ENCODE measurements at places on chromosomes 7 and 10.

GRCh38 chr10:114507449-114507848 is 103.1 kb upstream of the AFAP1L2 start:
- DNase-seq: no peak

DNA sequence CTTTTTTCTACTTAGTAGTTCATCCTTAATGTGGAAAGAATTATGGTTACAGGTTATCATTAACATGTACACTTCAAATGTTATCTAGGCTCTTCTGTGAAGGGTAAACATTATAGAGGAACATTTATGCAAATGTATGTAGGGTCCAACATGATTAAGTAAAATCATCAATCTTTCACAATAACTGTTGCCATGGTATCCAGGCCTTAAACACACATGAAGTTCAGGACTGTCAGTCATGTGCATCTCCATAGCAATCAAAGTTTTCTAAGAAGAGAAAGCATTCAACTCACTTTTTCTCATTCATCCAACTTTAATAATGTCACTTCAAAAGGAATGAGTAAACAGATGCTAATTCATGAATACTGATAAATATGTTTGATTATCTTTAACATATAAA is 83.6 kb downstream of the DNAJC1 start:
- no peak for DNase-seq

DNA sequence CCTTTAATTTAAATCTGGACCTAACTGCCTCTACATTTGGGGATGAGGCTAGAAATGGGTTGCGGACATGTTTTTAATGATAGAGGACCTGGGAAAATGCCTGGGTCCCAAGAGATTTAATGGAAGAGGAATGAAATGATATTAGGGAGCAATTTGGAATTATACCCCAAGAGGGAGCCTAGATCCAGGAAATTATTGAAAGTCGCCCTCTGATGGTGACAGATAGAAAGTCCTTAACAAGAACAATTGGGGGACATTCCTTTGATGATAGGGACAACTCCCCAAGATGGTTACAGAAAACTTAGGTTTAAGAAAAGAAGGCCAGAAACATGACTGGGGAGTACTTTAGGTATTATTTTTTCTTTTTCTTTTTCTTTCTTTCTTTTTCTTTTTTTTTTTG is 9.5 kb upstream of the TSGA13 start:
- DNase-seq: no peak

GRCh38 chr7:81887098-81888090 is 117.5 kb upstream of the HGF start:
- DNase-seq: no peak

DNA sequence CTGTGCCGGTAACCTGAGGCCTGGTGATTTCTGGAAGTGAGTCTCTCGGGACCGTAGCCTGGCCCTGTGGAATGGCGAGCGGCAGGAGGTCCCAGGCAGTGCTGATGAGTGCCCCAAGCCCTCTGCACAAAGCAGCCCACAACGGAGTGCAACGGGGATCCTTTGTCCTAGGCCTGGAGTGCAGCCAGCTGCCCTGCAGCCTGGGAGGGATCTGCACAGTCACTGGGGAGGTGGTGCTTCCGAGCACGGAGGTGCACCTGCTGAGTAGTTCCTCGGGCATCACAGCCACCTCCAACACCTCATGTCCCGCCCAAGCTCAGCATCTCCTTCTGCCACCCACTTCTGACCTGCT is 162.8 kb upstream of the ZMIZ1 start:
- DNase-seq: no peak

GRCh38 chr7:2592375-2592865 is 33.6 kb downstream of the IQCE start:
- no peak for DNase-seq

DNA sequence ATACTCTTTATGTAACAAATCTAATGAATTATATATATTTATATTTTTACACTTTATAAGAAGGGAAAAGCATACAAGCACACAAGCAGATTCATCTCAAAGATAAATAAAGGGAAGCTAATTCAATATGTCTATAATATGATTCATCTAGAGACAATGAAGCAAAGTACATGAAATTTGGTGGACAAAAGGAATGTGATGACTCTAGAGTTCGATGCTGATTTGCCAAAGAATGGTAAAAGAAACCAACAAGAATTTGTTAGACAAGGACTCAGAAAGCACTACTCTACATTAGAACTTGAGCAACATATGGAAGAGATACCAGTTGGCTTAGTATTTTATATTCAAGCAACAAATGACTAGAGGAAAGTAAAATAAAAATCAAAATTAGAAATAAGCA is 536.5 kb upstream of the TEX47 start:
- no peak for DNase-seq

- no peak for DNase-seq
Measured at GRCh38 chr10:119501690-119502089, 40.8 kb downstream of the RGS10 start.

DNA sequence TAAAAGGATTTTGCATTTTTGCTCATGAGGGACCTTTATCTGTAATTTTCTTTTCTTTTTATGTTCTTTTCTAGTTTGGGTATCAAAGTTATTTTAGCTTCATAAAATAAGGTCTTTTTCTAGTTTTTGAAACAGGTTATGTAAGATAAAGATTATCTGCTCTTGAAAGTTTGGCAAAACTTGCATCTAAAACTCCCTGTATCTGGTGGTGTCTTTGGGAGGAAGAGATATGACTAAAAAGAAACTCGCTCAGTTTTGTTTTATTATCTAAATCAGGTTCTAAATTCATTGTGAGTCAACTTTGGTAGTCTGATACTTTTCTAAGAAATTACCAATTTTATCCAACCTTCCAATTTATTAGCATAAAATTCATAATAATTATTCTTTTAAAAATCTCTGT is 55.1 kb downstream of the VCL start:
- DNase-seq: no peak

GRCh38 chr10:119129721-119130120 is 25.8 kb downstream of the DENND10 start:
- DNase-seq: no peak

GRCh38 chr10:95476469-95477174 is 84.5 kb downstream of the SORBS1 start:
- no peak for DNase-seq

- no peak for DNase-seq
Measured at GRCh38 chr10:5404208-5405041, at the start of gene TUBAL3. Gene TUBAL3, minus strand, starts transcription at chr10:5404828. Its CDS starts 36 bp downstream, at chr10:5404792.

GRCh38 chr7:116177009-116177408 is 33.3 kb upstream of the TES start:
- no peak for DNase-seq

GRCh38 chr10:52706332-52707070 is 66.1 kb downstream of the MBL2 start:
- DNase-seq: no peak

- no peak for DNase-seq
Measured at GRCh38 chr10:110609605-110610004, 34.5 kb upstream of the RBM20 start.

DNA sequence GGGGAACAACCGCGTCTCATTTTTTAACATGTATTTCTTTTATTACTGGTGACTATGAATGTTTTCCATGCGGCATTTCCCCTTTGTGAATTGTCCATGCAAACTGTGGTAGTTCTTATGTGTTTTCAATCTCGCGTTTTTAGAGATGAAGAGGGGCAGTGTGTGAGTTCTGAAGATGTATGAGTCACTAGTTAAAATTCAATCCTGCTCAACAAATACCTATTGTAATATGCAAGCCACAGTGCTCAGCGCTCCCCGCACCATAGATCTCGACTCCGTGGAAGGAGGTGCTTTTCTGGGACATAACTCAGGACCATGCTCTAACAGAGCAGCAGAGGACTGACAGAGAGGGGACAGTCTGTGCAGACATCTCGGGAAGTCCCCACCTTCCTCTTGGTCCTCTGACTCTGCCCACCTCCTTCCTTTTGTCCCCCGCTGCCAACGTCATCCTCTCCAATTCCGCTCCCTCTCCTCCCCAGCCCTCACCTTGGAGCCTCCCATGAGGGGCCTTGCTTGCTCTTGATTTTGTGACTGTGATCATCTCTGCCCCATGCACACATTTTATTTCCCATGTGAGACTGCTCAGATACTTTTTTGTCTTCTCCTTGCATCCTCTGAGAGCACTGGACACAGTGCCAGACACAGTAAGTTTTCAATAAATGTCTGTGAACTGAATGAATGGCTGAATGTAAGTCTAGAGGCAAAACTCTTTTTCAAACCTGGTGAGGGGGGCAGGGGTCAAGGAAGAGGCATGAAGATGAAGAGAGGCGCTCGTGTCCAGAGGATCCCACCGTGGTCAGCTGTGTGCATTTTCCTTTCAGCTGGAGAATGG is 42.7 kb upstream of the PLEKHA1 start:
- DNase-seq: no peak

DNA sequence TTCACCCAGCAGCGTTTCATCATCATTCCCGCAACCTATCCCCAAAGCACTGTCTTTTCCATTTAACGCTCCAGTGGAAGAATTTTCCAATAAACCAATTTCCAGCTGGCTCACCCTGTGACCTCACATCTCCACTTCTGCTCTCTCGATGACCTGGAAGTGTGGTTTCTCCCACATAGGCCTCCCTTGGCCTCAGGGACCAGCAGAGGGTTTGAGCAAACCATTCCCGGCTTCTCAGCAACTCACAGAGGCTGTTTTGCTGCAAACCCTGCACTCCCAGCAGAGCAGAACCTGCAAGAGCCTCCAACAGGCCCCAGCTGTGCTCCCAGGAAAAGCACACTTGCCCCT is 523.0 kb upstream of the FOXK1 start:
- DNase-seq: no peak

- DNase-seq: no peak
Measured at GRCh38 chr7:44251881-44252280, 51.1 kb downstream of the YKT6 start.

DNA sequence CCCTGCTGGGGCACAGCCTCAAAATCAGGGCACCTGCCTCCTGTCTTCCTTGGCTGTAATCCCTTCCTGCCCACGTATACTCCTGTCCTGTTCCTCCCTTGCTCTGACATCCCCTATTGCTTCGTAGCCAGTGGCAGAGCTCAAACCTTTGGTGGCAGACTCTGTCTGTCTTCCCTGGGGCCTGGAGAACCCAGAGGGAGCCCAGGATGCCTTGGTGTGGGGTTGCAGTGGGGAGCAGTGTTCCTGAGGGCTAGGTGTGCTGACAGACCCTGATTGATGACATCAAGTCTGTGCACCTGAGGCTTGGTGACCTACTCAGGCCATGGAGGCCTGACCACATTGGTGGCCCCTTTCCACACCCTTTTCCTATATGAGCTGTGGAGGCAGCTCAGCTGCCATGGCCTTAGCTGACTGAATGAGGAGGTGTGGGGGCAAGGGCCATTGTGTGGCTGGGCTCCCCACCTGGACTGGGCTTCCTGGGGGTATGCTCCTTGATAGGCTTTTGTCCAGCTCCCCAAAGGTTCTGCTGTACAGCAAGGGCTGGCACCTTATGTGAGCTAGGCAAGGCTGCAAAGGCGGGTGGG is 5.4 kb upstream of the GCK start:
- no peak for DNase-seq

DNA sequence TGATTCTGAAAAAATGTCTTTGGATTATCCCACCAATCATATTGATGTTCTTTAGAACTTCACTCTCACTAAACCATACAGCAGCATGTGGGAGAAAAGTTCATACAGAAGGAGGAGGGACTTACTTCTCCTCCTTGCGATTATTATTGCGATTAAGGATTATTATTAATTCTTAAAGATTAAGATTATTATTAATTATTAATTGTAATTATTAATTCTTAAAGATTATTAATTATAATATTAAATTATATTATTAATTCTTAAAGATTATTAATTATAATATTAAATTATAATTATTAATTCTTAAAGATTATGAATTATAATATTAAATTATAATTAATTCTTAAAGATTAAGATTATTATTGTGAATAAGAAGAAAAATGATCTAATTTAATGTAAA is 80.5 kb downstream of the MACC1 start:
- no peak for DNase-seq

GRCh38 chr10:129965959-129966358 is 1.9 kb upstream of the EBF3 start:
- DNase-seq: no peak

- no peak for DNase-seq
Measured at GRCh38 chr10:78510566-78511323, 477.1 kb downstream of the RPS24 start.

- DNase-seq: no peak
Measured at GRCh38 chr10:78258323-78259030, 224.8 kb downstream of the RPS24 start.

GRCh38 chr7:156505876-156506275 is 134.7 kb upstream of the RNF32 start:
- no peak for DNase-seq

DNA sequence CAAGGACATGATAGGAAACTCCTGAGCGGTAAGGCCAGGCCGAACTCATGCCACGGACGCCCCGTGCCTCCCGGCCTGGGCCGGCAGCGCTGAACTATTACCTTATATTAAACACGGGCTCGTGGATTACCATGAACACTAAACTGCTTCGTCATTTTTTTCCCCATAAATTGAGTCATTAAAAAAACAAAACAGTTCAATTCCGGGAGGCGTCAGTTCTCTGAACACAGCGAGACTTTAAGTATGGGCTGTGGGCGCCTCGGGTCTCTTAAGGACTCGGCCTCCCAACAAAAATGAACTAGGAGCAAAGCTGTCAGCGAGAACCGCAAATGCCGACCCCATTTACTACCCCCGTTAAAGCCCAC is 519 bp downstream of the PITRM1 start:
- no peak for DNase-seq

- no peak for DNase-seq
Measured at GRCh38 chr10:65660006-65660405, 1265.8 kb upstream of the LRRTM3 start.

DNA sequence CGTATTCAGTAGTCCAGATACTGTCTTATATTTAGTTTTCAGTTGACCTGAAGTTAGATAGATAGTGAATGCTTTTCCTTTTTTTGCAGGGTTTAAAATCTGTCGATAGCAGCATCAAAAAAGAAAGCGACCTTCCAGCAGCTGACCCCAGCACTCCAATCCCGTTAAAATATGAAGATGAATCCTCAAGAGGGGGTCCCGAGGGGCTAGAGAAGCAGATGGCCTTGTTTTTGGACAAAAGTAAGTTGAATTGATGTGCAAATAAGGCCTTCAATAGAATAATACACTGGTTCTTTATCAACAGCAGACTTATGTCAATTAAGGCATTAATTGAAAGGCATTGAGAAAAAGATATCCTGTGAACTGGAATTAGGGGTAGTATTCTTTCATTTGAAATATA is 18.7 kb downstream of the EDRF1 start:
- DNase-seq: no peak

DNA sequence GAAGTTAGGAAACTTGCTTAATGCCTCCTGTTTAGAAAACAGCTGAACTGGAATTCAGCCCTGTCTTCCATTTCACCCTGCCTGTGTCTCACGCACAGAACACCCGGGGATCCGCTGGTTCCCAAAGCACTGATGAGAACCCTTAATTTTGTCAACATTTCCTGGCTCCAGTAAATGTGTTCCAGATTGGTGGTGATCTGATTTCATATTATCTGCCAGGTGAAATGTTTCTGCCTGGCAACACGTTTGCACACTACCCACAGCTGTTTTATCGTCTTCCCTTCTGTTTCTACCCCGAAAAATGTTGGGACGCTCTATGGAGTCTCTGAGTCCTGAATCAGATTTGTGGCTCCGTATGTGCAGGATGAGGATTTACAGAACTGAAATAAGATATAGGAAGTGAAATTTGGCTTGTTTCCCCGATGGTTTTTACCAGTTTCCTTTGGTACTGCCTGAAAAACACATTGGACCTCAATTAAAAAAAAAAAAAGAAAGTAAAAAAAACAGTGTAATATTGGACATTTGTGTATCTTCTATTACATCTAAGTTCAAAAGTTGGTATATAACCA is 29.0 kb downstream of the MRC1 start:
- DNase-seq: no peak

- DNase-seq: no peak
Measured at GRCh38 chr10:50991456-50992355, 82.6 kb upstream of the PRKG1 start.
